ENCODE measurements at places on chromosomes 16 and 17. TPM values are rescaled to one million over a fixed set of nuclear protein-coding genes. Genes with fewer than 3 reads are reported as not detected.

Gene FOXN1
- 0.06 TPM for total RNA-seq

Gene TBC1D3H
- not detected for total RNA-seq

Gene GPR179
- total RNA-seq, result 0.03 TPM

Gene ZP2
- total RNA-seq, result not detected

Gene KRT25
- not detected for total RNA-seq

Gene ZNF597
- total RNA-seq, result 1.1 TPM

Gene SOX15
- 0.39 TPM for total RNA-seq

Gene KRTAP3-1
- total RNA-seq, result not detected

Gene HEXIM1
- total RNA-seq, result 49.2 TPM

Gene TSNAXIP1
- total RNA-seq, result 0.83 TPM

Gene TAT
- 0.02 TPM for total RNA-seq

Gene ABCC12
- 0.09 TPM for total RNA-seq

Gene NPIPA7
- total RNA-seq, result 12.3 TPM

Gene GAS7
- 0.29 TPM for total RNA-seq

Gene CNGB1
- 0.40 TPM for total RNA-seq

Gene CPHXL2
- total RNA-seq, result not detected

Gene UTS2R
- not detected for total RNA-seq

Gene CPPED1
- total RNA-seq, result 22.3 TPM

Gene ALOX15B
- not detected for total RNA-seq

All from A549 treated with CORT108297 at 1 μM for 4 hours (cell line).